GM12891 (cell line): ENCODE measurements at places on chromosomes 1 and 21.

DNA sequence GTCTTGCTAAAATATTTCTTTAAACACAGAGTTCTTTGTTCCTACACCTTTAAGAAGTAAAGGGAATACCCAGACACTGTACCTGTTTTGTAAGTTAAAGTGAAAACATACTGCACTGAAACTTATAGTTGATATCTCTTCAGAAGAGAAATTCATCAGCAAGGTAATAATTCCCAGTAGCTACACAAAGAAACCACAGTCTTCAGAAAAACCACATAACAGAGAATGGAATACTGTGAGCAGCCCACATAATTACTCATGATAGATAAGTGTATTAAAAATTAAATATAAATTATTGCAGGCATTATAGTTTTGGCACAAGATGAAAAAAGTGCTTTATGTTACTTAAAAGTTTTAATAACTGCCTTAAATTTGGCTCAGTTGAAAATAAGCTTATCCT, 276.6 kb downstream of the SETD4 start:
- no peak for DNase-seq

- DNase-seq = no peak
These were observed 471 bp downstream of the POLR3C start for GRCh38 chr1:145824499-145824842.

DNA sequence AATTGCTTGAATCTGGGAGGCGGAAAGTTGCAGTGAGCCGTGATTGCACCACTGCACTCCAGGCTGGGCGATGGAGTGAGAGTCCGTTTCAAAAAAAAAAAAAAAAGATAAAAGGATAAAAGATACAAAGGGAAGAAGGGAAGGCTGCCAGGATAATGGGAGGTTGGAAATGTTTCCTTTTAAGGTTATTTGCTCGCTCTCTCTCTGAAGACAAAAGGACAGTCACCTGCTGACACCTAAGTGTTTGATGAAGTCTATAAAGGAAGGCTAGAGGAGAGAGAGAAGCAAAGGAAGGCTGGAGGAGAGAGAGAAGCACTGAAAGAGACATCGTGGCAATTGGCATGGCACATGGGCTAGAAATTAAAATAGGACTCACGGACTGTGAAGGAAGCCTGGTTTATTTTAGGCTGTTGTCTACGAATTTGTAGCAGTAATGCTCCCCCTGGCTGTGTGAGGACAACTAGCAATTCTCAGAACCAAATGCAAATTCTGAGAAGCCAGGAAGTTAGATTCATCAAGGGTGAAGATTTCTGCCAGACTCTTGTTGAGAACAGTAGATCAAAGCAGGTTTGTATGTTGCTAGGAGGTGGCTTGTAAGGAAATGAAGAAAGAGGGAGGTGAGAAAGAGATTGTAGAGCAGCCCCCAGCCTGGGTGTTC, 154.2 kb downstream of the ZP4 start:
- peak; percentile 1 for DNase-seq

- DNase-seq = no peak
These were observed 11.4 kb downstream of the RNF220 start for GRCh38 chr1:44416408-44416807.

DNA sequence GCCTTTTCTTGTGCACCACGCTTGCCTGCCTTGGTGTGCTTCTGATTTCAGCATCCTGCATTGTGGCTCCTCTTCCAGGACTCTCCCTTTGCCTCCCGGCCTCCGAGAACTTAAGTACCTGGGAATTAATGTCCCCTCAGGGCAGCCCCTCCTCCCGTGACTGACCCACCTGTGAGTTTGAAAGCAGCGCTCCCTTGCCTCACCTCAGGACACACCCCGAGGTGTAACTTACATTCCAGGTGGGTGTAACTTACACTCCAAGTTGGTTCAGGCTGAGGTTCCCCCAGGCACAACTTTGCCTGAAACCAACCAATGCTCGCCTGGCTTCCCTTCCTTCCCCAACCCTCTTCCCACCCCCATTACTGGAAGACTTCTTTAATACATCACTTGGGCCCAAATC, 161.4 kb downstream of the KAZN start:
- no peak for DNase-seq

- no peak for DNase-seq
These were observed 111.7 kb upstream of the KCNJ6 start for GRCh38 chr21:38027901-38028498.

GRCh38 chr1:202016811-202017748, 6.7 kb downstream of the ELF3 start:
- DNase-seq = no peak

DNA sequence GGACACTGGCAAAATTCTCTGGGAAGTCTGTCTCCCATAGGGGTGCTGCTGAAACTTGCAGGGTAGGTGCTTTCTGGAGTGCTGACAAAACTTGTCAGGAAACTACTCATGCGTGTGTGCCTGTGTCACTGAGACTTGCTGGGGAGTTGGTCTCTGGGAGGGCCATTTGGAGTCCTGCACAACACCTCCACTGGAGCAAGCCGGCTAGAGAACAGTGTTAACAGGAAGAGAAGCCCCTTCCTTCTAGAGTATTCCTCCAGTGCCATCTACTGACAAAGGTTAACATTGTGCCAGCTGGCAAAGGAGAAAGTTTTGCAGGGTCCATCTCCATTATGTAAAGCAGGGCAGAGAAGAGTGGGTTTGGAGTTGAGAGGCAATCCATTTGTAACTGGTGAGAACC, 30.0 kb downstream of the ZMYM4 start:
- peak; percentile 27 for DNase-seq

- DNase-seq = no peak
These were observed 108.4 kb downstream of the CAPN8 start for GRCh38 chr1:223557130-223557475.

DNA sequence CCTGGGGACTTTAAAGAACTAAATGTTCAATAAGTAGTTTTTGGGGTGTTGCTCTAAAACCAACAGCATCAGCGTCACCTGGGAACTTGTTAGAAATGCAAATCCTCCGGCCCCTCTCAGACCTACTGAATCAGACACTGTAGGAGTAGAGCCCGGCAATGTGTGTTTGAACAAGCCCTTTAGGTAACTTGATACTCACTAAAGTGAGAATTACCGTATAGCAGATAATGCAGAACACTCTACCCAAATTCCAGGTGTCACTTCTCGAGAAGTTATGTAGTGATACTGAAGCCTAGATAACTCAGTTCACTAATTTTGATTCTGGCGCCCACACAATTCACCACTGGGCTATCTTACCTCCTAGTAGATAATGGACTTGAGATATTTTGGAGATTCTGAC, 3.7 kb upstream of the DPT start:
- no peak for DNase-seq
